RWPE2 (cell line): ENCODE measurements at places on chromosomes 13 and 19.

GRCh38 chr13:101579281-101579802 lies 126.9 kb downstream of the ITGBL1 start:
- no peak for DNase-seq

GRCh38 chr19:46210669-46211068 lies 18.9 kb upstream of the IGFL1 start:
- DNase-seq = no peak

DNA sequence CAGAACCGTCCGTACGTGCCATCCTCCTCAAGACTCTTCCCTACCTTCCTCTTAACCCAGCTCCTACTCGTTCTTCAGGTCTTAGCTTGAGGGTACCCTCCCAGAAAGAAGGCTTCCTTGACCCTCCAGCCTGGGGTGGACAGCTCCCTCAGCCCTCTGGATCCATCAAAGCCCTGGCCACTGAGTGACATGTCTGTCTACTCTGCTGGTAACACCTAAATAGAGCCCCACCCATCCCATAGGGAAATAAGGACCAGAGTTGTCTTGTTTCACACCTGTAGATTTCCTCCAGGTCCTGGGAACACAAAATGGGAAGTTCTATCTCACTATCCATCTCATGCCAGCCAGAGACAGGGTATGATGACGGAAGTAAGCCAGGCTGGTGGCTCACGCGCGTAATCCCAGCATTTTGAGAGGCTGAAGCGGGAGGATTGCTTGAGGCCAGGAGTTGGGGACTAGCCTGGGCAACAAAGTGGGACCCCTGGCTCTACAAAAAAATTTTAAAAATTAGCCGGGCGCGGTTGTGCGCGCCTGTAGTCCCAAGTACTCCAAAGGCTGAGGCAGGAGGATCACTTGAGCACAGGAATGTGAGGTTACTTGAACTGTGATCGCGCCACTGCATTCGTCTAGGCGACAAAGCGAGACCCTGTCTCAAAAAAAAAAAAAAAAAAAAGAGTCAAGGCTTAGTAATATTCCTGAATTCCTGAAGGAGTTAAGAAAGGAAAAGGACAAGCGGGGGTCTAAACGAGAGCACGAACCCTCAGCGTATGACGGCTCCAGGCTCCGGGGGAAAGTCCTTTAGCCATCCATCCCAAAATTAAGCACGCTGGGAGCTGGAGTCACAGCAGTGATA lies 566 bp upstream of the CCDC97 start:
- no peak for DNase-seq

GRCh38 chr13:28653111-28653510 lies 5.8 kb upstream of the POMP start:
- no peak for DNase-seq

GRCh38 chr13:109090796-109091195 lies 461.4 kb downstream of the MYO16 start:
- DNase-seq = no peak

DNA sequence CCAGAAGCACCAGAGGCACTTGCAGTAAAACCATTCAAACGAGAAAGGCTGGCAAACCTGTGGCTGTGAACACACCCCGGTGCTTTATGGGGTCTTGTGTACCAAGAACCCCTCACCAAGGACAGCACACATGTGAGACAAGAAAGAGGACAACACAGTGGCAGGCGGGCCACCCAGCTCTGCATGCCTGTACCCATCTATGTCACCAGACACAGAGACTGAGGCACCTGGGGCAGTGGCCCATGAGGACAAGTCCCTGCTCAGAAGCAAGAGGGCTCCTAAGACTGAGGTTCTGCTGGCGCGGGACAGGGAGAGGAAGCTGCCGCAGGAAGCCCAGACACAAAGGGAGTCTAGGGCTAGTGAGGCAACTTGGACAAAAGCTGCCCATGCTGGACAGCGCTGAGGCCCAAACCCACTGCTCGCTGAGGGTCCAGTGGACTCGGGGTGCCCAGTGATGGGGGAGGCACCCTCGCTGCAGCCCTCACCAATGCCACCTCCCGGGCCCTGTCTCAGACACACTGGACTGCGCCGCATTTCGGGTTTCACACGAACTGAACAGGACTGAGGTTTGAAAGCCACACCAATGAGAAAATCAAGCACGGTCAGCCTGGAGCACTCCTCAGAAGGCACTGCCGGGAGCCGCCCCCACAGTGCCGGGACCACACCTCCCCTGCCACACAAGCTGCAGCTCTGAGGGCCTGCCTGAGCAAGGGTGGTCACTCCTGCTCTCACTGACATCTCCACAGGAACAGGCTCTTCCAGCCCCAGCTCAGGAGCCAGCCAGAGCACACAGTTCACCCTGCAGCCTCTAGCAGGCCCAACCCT lies 232.7 kb downstream of the TUBA3C start:
- no peak for DNase-seq
